ENCODE measurements at places on chromosomes 1 and 21.
A peak's percentile ranks its signal among the peaks of the same experiment; 100 is the strongest.

- DNase-seq, result no peak
Observed at GRCh38 chr1:231631717-231632116, 5.1 kb downstream of the DISC1 start.

DNA sequence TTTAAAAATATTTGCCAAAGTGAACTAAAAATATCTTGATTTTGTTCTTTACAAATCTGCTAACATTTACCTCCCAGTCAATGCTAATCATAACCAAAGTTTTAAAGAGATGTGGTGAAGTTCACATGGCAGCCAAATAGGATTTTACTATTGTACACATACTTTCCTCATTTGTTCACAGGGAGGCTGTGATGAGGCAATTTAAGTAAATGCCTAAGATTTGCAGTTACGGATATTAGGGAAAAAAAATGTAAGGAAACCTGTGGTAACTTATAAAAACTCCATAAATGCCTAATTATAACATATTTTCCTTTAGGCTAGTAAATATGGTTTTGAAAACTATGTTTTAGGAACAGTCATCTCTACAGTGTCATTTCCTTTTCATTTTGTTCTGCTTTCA lies 32.4 kb downstream of the RGS5 start:
- no peak for DNase-seq

- no peak for DNase-seq
Observed at GRCh38 chr1:47521034-47521881, 83.4 kb downstream of the FOXD2 start.

DNA sequence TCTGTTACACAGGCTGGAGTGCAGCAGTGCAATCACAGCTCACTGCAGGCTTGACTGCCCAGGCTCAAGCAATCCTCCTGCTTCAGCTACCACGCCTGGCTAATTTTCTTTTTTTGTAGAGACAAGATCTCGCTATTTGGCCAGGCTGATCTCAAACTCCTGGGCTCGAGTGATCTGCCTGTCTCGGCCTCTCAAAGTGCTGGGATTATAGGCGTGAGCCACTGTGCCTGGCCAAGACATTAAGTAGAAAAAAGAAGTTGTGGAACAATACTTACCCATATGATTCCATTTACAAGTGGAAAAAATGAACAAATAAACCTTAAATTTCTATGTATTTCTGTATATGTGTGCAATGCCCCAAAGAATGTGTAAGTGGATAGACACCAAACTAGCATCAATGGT lies 30.3 kb upstream of the ID3 start:
- DNase-seq, result no peak

GRCh38 chr1:227244339-227245118 lies 73.8 kb downstream of the CDC42BPA start:
- no peak for DNase-seq

- DNase-seq, result no peak
Observed at GRCh38 chr1:147111381-147112130, 60.7 kb downstream of the PRKAB2 start.

GRCh38 chr1:40798366-40799281 lies 15.0 kb downstream of the KCNQ4 start:
- DNase-seq, result no peak

- DNase-seq, result no peak
Observed at GRCh38 chr1:60764489-60764888, 317.9 kb upstream of the NFIA start.

DNA sequence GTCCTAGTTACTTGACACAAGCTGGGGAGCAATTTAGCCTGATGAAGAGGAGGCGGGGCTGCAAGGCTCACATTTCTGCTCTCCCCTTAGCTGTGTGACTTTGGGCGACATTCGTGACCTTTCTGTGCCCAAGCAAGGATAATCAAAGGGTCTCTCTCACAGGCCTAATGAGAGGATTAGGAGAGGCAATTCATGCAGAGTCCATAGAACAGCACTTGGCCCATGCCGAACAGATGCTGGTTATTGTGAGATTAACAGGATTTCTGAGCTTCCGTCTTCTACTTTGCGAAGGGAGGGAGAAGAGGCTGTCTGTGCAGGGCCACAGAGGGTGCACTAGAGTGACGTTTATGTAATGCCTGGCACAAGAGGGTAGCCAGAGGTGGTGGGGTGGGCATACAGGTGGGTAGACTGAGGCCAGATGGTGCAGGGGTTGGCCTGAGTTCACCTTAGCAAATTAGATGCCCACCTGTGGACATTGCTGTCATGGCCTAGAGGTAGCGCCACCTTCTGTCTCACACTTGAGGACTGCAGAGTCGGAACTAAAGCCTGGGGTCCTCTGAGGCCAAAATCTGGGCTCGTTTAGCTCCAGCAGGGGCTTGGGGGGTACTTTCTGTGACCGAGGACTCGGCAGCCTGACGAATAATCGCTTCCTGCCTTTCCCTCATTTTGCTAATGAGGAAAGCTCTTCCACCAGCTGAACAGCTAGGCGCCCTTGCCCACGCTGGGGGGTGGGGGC lies 18.6 kb downstream of the ACTL8 start:
- no peak for DNase-seq

- peak; percentile 47 for DNase-seq
Observed at GRCh38 chr1:62687903-62688686, at the start of gene DOCK7. TSS of gene DOCK7 (minus strand) at chr1:62688386. CDS start at chr1:62688264, 122 bp downstream.

DNA sequence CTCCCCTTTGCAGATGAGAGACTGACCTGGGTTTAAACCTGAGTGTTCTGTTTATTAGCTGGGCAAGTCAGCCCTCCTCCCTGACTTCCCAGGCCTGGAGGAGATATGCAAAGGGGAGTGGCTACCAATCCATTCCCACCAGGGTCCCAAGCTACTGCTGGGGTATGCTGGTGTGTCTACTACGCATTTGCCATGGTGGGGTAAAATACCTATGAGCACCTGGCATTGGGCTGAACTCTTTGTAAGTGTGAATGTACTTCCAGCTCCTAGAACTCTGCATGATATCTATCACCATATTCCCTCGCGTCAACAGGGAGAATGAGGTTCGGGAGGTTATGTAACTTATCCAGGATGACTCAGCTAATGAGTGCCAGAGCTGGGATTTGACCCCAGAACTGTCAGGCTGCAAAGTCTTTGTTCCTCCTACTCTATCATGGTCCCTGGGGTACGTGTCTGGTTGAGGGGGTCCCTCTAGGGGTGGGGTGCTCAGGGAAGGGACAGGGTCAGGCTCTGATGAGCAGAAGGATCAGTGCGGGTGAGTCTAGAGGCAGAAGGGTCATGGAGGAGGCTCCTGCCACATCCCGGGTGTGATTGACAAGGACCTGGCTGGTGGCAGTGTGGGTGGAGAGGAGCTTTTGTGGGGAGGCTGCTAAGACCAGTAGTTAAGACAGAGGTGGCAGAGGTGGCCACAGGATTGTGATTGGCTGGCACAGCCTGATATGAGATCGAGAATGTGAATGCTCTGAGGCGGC lies 16.7 kb downstream of the AMPD2 start:
- DNase-seq, result no peak

DNA sequence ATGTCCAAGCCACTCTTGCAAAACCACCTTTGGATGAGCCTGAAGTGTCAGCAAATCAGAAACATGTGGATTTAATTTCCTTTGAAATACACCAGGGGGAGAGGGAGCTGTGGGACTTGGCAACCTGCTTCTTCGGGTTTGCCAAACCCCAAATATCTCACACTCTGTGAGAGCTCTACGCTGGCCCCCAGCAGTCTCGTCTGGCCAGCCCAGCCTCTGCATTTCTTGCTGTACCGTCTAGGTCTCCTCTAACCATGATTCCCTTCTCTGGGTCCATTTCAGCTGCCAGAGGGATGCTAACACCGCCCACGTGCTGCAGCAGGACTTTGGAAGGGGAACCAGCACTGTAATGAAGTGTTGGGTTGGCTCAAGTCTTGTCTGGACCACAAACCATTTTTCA lies 114.6 kb downstream of the MRPS6 start:
- DNase-seq, result no peak

- DNase-seq, result no peak
Observed at GRCh38 chr21:44552136-44552535, 831 bp upstream of the KRTAP10-2 start.

GRCh38 chr1:48442864-48443619 lies 29.0 kb downstream of the SPATA6 start:
- no peak for DNase-seq

GRCh38 chr1:59225594-59226316 lies 71.1 kb upstream of the FGGY start:
- DNase-seq, result no peak

- no peak for DNase-seq
Observed at GRCh38 chr21:35896060-35896459, 164.3 kb downstream of the SETD4 start.

DNA sequence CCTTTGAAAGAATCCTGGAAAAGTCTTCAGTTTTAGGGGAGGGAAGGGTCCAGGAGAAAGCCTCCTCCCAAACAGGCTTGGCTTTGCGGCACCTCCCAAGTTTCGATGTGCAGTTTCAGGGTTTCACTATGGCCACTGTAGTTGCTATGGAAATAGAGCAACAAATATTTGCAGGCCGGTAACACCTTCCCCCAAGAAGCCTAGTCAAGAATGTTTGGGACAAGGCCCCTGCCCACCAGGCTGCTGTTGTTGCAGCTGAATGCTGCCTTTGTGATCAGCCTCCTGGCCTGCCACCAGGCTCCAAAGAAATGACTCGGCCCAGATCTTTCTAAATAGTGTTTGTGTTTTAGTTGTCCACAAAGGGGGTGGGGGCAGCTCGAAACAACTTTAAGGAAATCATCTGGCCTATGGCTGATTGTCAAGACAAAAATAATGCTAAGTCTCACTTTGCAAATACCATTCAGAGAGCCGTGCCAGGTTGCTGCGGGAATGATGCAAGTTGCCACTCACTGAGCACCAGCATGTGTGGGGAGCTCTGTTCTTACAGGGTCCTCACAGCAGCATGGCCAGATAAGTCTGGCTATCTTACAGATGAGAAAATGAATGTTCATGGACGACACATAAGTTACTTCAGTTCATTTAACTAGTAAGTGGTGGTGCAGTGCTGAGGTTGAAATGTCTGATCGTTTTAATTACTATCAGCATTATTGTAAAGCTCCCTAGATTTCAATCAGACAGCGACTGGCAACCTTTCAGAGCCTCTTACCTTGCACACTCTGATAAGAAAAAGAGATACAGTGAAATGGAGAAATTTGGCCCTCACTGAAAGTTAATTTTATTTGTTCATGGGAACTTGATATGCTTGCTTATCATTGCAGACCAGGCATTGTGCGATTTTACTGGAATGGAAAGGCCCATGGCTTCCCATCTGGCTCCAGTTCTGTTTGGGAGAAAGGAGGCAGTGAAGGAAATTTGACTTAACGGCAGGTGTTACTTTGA lies 91.2 kb upstream of the JUN start:
- DNase-seq, result no peak

- DNase-seq, result no peak
Observed at GRCh38 chr1:221939607-221940006, 197.7 kb upstream of the DUSP10 start.

- DNase-seq, result no peak
Observed at GRCh38 chr1:164855716-164856329, 296.8 kb downstream of the PBX1 start.

DNA sequence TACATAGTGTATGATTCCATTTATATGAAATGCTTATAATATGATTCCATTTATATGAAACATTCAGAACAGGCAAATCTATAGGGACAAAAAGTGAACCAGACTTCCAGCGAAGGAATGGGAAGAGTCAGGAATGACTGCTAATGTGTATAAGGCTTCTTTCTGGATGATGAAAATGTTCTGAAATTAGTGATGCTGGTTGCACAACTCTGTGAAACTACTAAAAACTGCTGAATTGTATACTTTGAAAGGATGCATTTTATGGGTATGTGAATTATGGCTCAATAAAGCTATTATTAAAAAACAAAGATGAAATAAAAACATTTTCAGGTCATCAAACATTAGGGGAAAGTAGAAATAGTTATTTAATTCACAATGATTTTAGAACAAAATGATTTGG lies 14.1 kb upstream of the IL24 start:
- no peak for DNase-seq

Data from CD4-positive, alpha-beta T cell treated with Interleukin-4 for 4 hours (primary cell).